Fibroblast of the aortic adventitia (primary cell): ENCODE measurements at places on chromosomes 13 and 19. TPM values are rescaled to one million over a fixed set of nuclear protein-coding genes. Genes with fewer than 3 reads are reported as not detected.

The C1QTNF9B gene
- total RNA-seq: not detected in 2 replicates

The NPHS1 gene
- total RNA-seq: not detected in 2 replicates

The SPTBN4 gene
- total RNA-seq: 3.5 and 9.5 TPM in 2 replicates

The PODNL1 gene
- 0.90 and 1.6 TPM in 2 replicates for total RNA-seq

The DHDH gene
- total RNA-seq: not detected in 2 replicates
